ENCODE measurements at places on chromosomes 2 and 18. TPM values are rescaled to one million over a fixed set of nuclear protein-coding genes. Genes with fewer than 3 reads are reported as not detected.

GRCh38 chr2:173434762-173435569 lies 80.3 kb downstream of the CDCA7 start:
- DNase-seq, result no peak

GRCh38 chr2:151102226-151102625 lies 159.4 kb downstream of the RBM43 start:
- DNase-seq, result no peak

DNA sequence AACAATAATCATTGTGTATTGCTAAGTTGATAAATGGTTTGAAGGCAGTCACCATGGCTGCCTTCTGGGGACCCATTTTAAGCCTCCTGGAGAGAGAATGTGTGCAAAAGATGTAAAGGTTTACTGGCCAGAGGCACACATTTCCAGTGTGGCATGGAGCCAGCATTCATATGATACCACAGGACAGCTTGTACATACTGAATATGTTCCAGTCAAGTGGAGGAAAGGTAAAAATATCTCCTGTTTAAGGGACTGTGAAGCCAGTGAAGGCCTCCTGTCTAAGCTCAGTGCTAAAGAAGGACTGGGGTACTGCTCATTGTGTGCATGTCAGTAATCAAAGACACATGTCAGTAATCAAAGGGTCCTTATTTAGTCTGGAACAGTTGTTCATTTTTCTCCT lies 119.2 kb downstream of the BABAM2 start:
- DNase-seq, result no peak

MAP2 gene
- 51.0 TPM for total RNA-seq

DNA sequence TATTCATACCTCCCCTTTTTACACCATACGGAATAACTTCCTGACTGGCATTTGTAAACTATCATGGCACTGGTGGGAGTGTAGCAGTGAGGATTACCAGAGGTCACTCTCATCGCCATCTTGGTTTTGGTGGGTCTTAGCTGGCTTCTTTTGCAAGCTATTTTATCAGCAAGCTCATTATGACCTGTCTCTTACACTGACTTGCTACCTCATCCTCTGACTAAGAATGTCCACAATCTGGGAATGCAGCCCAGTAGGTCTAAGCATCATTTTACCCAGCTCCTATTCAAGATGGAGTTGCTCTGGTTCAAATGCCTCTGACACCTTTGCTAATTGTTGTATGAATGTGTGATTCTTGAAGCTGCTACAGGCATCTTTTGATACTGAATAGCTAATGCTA lies 950.8 kb upstream of the SLC39A10 start:
- DNase-seq, result no peak

TRABD2A gene
- 14.4 TPM for total RNA-seq

SKA1 gene
- 1.0 TPM for total RNA-seq

DNA sequence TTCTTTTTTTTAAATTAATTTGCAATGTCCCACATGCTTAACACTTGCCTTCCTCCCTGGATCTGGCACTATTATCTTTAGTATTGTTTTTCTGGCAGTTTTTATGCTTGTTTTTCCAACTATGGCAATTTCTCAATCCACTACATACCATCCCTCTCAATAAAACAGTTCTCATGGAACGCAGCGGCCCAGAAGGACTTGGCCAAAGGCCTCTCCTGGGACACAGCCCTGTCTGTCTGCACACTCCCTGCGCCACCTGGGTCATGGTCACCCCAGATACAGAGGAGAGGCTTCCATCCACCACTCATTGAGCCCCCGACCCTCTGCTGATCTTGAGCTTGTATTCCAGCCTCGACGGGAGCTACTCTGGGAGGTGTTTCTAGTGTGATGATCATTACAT lies 91.2 kb downstream of the TWIST2 start:
- no peak for DNase-seq

DNA sequence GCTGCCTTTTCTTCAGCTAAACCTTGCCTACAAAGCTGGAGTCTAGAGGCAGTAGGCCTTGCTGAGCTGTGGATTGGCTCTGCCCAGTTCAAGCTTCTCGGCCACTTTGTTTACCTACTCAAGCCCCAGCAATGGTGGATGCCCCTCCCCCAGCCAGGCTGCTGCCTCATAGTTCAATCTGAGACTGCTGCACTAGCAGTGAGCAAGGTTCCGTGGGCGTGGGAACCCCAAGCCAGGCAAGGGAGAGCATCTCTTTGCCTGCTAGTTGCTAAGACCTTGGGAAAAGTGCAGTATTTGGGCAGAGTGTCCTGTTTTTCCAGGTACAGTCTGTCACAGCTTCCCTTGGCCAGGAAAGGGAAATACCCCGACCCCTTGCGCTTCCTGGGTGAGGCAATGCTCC lies 68.9 kb downstream of the VAPA start:
- no peak for DNase-seq

DNA sequence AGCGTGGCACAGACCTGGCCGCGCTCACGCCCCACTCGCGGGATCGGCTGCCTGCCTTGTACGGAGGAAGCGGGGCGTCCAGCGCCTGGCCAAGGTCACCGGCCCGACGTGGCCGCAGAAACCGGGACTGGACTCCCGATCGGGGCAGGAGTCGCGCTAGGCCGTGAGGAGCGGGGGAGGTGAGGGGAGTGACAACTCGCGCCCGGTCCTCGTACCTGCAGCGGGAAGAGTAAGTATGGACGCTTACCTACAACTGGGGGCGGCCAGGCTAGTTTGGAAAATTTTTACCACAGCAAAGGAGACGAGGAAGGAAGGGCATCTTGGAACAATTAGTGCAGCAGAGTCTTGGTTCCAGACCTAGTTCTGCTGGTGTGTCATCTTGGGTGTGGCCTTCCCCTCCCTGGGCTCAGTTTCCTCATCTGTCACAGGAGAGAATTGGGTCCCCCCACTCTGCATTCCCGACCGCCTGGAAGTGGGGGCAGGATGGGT lies 693 bp downstream of the UBE2F start:
- DNase-seq, result peak; percentile 14

DNA sequence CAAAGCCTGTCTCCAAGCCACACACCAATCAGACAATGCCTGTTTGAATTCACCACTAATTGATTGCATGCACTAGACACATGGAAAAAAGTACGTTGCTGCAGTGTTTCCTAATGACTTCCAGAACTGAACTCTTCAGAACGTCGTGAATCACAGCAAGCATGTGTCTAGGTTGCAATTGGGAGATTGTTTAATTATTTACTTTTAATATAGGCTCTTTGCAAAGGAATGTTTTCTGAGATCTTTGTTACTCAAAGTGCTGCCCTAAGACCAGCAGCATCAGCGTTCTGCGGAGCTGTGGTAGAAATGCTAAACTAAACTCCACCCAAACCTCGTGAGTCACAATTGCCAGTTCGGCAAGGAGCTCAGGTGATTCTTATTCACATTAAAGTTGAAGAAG lies 52.7 kb upstream of the CCDC68 start:
- DNase-seq, result peak; percentile 51

FSIP2 gene
- total RNA-seq, result 0.26 TPM

DNA sequence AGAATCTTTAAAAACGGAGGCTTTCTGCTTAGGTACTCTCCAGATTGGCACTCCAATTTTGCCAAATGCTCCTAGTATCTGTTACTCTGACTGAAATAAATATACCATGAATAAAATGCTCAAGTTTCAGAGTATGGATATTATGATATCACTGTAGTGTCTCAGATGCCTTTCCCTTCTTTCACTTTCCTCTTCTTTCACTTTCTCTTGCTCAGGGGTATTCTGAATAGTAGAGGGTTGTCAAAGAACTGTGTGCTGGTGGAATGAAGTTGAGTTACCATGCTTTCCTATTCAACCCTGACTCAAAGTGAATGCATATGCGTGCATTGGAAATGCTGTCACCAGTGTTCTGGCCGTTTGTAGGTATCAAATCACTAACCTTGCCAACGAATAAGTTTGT lies 1015.2 kb upstream of the FANCL start:
- no peak for DNase-seq

ANKRD62 gene
- total RNA-seq, result not detected

CRYGC gene
- total RNA-seq, result not detected

DNA sequence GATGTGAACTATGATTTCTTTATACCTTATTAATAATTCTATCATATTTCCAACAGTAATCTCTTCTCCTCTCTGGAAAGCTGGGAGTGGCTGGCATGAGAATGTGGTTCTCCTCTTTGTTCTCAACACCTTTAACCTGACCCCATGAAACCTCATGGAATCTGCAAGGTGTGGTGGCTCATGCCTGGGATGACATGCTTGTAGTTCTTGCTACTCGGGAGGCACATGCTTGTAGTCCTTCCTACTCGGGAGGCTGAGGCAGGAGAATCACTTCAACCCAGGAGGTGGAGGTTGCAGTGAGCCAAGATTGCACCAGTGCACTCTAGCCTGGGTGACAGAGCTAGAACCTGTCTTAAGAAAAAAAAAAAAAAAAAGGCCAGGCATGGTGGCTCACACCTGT lies 10.8 kb upstream of the CDCA7 start:
- no peak for DNase-seq

DNA sequence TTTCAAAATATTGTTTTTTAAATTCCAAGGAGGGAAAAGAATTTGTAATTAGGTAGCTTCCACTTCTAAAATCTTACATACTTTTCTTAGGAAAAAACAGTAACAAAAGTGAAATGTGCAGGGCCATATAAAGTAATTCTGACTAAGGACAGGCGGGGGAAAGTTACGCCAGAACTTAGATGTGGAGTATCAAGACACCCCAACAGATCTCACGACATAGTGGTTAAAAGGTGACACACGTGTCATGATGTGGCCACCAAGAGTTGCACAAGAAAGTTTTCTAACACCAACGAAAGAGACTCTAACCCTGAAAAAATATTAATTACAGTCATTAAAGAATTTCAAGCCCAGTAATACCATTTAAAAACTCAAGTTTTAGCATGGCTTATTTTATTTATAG lies 51.0 kb downstream of the KIDINS220 start:
- no peak for DNase-seq

G6PC2 gene
- not detected for total RNA-seq

DNA sequence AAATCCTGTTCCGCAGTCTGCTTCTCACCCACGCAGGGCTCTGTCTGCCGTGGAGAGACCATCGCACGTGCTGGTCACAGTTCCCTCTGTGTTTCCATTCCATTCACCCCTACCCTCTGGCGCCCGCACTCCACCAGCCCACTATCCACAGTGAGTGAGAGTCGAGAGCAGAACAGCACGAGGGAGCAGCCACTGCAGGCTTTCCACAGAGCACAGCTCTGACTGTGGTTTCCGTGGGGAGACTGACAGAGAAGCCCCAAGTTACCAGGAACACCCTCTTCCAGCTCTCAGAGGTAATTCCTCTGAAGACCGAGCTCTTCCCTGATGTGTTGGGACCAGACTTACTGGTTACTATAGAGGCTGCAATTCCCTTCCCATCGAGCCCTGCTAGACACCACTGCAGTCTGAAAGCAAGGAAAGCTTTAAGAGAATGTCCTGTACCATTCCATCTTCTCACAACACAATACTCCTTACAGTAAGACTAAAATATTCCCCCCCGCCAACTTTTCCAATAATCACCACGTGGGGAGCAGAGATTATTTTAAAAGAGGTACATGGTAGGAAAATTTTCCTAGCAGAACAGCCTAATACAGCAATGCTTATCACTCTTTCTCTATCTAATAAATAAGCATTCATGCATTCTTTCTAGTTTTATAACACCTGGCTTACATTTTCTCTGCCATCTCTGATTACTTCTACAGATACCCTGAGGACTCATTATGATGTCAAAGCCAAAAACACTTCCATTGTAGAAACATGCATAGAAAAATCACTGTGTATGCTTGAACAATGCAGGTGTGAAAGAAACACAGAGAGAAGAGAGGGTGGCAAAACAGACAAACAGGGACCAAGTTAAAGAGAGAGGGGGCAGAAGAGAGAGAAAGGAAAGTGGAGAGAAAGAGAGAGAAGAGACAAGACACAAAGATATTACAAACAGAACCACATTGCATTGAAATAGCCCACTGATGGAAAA lies 4.7 kb downstream of the MYT1L start:
- no peak for DNase-seq

DNA sequence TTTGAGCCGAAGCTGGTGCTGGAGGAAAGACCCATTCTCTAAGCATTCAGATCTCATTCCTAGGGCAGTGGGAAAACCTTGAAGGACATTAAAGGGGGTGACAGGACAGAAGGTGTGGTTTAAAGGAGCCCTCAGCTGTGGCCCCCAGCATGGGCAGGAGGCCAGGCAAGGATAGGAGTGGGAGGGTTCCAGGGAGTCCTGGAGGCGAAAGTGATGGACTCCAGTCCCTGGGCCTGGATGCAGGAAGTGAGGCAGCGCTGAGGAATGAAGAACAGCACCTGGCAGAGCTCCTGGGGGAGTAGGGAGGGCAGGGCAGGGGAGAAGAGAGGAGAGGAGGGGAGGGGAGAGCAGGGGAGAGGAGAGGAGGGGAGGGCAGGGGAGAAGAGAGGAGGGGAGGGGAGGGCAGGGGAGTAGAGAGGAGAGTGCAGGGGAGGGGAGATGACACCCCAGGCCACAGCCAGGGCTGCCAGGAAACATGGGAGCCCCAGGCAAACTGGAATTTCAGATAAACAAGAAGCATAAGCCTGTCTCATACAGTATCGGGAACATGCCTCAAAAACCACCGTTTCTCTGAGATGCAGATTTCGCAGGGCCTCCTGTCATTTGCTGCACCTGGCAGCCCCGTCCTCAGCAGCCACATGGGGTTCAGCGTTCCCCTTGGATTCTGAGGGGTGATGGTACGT lies 5.7 kb downstream of the RAMP1 start:
- DNase-seq, result peak; percentile 31

GRCh38 chr2:128026448-128027277 lies 1.2 kb downstream of the SAP130 start:
- DNase-seq, result peak; percentile 3

GPR45 gene
- total RNA-seq, result not detected
